ENCODE measurements at places on chromosomes 6 and 20.
A peak's percentile ranks its signal among the peaks of the same experiment; 100 is the strongest.

DNA sequence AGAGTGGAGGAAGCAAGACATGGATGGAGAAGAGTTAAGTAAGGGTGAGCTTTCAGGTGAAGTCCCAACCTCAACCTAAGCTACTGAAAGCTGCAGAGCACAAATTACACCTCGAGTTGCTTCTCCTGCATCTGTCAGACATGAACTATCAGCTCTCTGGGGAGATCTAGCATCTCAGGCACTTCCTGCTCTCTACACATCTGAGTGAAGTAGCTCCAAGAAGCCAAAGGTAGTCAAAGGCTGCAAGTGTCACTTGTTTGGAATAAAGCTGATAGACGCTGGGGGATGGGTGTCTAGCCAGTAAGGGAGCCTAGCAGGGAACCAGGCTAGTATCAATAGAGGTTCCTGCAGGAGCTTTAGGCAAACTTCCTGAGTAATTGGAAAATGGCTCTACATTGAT lies 228.0 kb downstream of the PLCB1 start:
- no peak for DNase-seq

DNA sequence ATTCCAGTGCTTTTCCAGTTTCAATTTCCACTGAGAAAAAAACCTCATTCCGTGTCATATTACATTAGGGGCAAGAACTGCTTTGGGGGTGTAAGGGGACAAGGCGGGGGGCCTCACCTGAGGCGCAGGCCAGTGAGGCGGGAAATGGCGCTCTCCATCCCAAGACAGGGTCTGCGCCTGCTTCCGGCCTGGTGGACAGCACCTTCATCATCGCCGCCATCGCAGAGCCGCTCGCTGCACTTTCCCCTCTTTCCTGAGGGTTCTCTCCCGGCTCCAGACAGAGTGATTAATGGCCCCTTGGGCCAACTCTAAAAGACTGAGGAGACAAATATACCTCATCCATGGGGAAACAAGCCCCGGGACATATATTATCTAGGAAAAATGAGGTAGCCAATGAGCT lies 270.0 kb upstream of the SOX4 start:
- DNase-seq = no peak

GRCh38 chr6:134624781-134625180 lies 306.9 kb upstream of the SGK1 start:
- DNase-seq = no peak

DNA sequence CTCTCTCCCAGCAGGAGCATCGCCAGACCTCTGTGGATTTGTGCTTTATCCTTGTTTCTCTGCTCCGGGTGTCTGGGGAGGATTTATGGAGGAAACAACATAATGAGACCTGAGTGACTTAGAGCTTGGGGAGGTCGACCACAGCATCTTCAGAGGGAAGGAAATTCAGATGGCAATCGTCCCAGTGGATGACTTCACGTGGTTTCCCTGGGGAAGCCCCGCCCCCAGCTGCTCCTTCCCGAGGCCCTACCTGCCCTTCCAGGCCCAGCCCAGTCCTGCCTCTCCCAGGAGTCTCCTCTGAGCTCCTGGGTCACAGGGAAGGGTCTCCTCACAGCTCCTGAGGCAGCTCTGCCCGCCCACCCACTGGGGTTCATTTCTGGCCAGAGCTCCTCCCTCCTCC lies 430.3 kb upstream of the SULF2 start:
- DNase-seq = no peak

DNA sequence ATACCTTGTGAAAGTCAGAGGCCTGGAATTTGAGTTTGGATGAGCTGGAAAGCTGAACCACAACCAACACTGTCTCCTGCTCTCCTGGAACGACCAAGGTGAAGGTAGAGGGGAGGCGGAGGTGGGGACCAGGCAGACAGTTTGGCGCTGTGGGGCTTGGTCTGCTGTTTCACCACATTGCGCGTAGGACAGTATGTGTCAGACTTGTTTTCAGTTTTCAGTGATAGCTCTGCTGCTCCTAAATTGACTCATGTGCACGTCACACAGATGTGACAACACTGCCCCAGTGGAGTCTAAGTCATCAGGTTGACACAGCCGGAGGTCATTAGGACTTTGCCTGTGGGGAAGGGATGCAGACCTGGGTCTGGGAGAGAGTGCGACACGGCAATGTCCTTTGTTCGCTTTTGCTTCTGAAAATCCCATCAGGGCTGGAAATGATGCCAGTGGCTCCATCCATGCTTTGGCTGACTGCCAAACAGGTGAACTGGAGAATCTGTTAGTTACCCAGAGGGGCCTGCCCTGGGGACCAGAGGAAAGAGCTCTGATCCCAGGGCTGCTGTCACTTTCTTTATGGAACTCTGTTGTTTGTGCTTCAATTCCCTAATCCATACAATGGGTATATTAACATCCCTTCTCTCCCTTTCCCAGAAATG lies 255.5 kb downstream of the CDC5L start:
- no peak for DNase-seq

- peak; percentile 17 for DNase-seq
These were observed 155.9 kb downstream of the JARID2 start for GRCh38 chr6:15401769-15402250.

- DNase-seq = no peak
These were observed 53.3 kb downstream of the UTRN start for GRCh38 chr6:144338474-144338873.
